WERI-Rb-1 (cell line): ENCODE measurements at places on chromosomes 2 and 18.

- no peak for DNase-seq
These were observed 56.3 kb upstream of the ACVR1C start for GRCh38 chr2:157684940-157685466.

GRCh38 chr2:213688133-213688532, 403.9 kb downstream of the SPAG16 start:
- DNase-seq, result no peak

DNA sequence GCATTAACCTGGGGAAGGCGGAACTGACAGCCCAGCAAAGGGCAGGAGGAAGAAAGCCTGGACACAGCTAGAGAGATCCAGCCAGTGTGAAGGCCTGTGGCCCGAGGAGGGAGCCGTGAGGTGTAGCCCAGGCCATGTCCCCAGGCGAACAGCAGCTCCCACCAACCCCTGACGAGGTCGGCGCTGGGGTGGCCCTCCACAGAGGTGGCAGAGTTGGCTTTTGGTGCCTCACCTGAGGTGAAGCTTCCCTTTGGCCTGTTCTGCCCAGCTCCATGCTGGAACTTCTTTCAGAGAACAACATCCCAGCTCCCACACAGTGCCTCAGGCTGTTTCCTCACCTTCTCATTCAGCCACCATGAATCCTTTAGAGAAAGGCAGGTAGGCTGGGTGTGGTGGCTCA, 13.3 kb downstream of the TMEM177 start:
- no peak for DNase-seq

GRCh38 chr18:76365561-76365960, 129.5 kb downstream of the ZNF516 start:
- no peak for DNase-seq

DNA sequence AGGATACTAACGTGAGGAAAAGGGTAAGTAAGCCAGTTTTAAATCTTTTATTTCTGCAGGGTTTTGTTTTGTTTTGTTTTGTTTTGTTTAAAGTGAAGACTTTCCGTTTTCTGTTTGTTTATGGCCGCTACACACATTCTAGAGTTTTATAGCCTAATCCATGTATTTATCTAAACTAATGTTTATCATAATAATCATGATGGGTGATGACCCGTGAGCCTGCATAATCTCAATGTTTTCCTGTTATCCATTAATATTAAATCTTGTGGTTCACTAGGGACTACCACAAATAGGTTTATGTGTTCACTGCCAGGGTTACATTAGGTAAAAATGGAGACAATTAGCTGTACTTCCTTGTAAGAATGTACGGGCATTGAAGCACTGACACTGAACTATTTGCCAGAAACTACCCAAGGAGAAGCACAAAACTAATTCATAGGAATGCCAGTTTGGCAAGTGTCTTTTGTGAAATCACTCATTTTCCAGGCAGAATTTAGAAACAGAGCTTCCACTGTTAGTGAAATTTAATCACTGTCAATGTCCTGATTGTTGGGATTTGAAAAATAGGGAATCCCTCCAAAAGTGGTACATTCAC, 574.8 kb downstream of the LRP1B start:
- no peak for DNase-seq
